GM04504 (cell line): ENCODE measurements at places on chromosomes 6 and 20.

GRCh38 chr6:81172056-81172740 lies 580.3 kb downstream of the TENT5A start:
- DNase-seq: peak; percentile 37

DNA sequence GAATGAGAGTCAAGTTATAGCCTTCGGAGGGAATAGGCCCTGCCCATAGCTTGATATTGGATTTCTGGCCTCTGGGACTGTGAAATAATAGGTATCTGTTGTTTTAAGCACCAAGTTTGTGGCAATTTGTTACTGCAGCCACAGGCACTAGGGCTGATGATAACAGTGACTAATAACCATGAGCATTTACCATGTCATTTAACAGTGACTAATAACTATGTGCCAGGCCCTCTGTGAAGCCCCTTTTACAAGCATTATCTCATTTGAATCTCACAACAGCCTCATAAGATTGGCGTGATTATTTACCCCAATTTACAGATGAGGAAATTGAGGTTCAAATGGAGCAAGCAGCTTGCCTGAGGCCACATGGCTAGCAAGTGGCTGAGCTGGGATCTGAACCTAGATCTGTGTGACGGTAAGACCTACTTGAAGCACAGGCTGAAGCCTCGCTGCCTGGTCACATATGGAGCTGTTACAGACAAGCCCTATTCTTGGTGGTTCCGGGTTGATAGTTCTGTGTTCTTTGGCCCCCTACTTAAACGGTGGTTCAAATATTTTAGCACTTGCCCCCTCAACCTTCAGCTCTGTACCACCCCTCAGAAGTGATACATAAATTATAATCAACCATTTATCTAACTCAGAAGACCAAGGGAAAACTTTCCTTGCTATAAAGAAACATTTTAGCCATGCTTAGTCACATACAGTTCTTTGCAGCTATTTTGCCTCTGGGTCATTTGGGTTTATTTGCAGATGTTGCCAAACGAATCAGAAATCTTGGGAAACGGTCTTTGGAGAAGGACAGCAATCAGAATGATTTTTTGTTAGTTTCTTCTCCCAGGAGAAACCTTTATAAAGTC lies 98.3 kb downstream of the ELOVL5 start:
- no peak for DNase-seq

GRCh38 chr6:101722991-101723579 lies 329.6 kb downstream of the GRIK2 start:
- peak; percentile 80 for DNase-seq

DNA sequence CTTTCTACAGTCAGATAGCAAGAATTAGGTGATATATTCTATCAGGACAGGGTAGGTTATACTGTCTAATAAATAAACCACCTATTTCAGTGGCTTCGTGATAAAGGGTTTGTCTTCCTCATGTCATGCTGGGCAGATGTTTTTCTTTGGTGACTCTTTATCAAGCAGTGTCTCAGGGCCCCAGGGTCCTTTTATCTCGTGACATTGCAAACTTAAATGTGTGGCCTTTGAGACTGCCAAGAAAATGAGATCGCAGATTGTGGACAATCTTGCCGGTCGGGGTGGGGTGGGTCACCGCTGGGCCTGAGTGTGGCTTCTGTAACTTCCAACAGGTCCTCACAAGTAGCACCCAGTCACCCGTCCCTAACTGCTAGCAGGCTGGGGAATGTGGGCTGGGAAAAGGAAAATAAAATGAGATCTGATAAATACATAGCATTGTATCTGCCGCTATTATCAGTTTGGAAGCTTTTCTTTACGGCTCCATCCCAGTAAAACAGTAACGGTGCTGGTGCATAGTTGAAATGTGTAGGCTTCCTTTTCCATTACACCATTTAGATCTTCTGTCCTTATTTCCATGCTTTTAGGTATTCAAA lies 50.5 kb upstream of the BMP6 start:
- no peak for DNase-seq

GRCh38 chr6:14743474-14744211 lies 502.2 kb upstream of the JARID2 start:
- peak; percentile 96 for DNase-seq

DNA sequence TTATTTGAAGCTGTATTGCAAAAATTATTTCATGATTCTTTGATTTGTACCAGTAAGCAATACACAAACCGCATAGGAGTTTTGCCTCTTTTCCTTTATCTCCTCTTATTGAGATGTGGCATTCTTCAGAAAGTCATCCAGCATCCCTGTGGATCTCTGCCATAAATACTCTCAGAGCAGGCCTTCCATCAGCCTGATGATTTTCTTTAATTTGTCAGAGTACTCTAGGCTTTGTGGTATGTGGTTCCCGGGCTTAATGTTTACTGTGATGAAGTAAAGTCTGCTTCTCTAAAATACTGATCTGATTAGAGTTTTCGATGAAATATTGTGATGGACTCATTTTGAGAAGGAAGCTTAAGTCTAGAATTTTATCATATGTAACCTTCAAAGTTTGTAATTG lies 31.1 kb upstream of the SLC35D3 start:
- no peak for DNase-seq

DNA sequence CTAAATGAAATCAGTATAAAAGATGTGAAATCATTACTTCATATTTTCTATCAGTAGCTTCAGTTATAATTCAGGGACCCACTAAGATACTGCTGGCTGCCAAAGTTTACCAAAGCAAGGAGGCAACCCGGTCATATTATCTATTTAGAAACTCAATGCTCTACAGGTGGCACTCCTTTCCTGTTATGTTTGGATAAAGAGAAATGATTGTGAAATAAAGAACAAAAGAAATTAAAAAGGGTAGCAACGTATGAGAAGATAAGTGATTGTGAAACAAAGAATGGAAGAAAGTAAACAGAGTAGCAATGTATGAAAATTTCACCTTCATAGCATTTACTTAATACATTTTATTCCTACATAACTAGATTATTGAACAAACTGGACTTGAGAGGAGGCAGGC lies 45.2 kb downstream of the RSPH3 start:
- DNase-seq: no peak

DNA sequence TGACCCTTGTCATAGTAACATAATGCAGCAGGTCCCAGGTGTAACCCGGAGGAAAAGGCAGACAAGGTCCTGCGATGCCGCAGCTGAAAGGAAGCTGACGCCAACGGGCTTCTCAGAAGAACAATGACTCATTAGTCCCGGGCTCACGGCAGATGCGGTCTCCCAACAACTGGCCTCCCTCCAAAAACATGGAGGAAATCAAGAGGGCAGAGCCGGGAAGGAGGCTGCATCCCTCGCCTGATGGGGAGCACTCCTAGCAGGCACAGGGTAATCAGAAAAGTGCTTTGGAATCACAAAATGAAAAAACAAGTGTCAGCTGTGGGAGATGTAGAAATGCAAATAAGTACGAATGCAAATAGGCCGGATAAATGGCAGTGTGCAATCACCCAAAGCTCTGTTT lies 165.2 kb upstream of the AGPAT4 start:
- peak; percentile 87 for DNase-seq

GRCh38 chr20:16942756-16943155 lies 194.6 kb downstream of the OTOR start:
- DNase-seq: no peak

GRCh38 chr20:20734475-20734948 lies 22.1 kb upstream of the RALGAPA2 start:
- DNase-seq: no peak

GRCh38 chr6:16974704-16975359 lies 127.0 kb upstream of the STMND1 start:
- DNase-seq: no peak

DNA sequence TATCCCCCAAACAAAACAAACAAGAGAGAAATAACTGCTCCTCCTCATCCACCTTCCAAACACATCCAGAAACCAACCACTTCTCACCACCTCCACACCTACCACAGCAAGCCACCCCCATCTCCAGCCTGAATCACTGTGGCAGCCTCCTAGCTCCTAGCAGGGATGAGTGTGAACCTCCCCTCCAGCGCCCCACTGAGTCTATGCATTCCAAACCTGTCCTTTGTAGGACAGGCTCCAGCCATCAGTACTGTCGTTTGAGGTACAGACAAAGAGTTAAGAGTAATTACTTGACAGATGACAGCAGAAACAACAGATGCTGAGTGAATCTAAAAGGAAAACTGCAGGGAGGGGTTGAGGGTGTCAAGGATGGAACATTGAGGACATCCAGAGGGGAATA lies 2.4 kb downstream of the METTL24 start:
- DNase-seq: no peak

DNA sequence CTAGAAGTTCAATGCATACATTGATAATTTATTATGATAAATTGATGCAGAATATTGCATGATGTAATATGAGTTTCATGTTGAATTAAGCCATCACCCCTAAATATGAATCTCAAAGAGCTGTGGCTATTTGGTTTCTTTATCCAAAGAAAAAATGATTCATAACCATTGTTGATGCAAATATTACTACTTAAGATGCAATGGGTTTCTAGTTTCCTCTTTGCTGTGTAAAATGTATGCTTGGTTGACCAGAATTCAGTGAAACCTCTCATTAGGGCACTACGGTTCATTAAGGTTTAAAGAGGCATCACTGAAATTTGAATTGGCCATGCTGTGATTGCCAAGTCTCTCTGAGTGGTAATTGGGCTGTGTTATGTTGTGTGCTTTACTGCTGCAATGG lies 492.5 kb upstream of the FLRT3 start:
- DNase-seq: no peak

DNA sequence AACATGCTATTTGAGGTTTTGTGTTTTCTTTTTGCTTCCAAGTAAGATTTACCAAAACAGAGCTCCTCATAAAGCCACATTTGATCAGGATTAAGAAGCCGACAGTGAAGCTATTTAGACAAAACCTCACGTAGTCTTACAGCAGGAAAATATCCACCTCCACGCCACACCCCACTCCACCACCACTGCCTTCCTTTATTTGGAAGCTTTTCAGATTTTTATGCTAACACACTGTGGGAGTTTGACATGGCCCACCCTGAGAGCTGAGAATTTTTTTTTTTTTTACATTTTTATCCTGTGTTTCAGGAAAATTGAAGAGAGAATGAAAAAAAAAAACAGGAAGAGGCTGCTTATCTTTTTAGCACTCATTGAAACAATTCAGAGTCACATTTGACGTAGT lies 104.8 kb upstream of the MC3R start:
- DNase-seq: no peak

GRCh38 chr6:129684323-129684884 lies 25.6 kb downstream of the ARHGAP18 start:
- no peak for DNase-seq

GRCh38 chr6:71205336-71205956 lies 83.2 kb upstream of the OGFRL1 start:
- peak; percentile 34 for DNase-seq

DNA sequence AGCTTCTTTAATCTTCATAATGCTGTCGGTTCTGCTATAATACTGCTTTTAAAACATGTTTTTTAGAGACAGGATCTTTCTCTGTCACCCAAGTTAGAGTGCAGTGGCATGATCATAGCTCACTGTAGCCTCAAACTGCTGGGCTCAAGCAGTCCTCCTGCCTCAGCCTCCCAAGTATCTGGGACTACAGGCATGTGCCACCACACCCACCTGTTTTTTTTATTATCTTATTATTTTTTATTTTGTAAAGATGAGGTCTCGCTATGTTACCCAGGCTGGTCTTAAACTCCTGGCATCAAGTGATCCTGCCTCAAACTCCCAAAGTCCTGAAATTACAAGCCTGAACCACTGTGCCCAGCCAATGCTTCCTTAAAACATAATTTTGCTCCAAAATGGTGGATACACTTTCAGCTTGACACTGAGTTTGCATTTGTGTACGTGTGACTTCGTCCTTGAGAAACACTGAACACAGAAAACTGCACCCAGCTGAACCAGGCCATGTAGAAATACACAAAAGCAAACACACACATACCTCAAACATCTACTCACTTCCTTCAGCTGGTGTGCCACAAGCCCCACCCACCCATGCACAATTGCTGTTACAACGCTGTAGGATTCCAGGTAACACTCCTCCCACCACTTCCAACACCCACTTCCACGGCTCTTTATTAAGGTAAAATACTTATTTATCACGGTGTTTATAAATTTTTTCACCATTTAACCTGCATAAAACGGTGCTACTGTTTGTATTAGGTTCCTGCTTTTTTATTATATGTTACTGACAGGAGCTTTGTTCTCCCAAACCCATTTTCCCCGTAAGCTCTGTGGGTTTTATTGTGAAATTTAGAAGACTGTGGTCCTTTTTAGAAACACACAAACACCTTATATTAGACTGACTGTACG lies 109.1 kb downstream of the TSHZ2 start:
- DNase-seq: no peak

GRCh38 chr6:134850721-134851305 lies 99.1 kb downstream of the ALDH8A1 start:
- no peak for DNase-seq

DNA sequence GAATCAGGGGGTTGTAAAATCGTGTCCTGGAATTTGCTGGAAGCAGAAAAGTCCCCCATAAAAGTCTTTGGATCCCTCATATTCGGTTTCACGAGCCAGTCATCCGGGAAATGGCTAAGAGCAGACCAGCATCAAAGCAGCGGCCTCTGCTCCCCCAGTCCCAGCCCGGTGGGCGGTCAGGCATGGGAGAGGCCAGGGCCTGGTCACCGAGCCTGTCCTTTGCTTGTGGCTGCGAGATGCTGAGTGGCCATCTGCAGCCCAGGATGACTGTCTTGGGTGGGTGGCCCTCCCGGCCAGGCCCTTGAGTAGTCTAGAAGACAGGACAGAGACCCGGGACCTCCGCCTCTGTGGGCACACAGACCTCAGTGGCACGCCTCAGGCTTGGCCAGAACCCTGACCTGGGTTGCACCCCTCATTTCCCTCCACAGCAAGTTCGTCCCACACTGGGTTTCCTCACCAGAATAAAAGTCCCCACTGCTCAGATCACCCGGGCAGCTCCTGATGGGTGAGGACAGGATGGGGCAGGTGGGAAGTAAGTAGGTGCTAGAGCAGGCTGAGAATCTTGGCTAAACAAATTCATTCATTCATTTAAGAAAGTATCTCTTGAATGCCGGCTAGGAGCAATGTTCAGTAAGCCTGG lies 172.1 kb downstream of the BMP7 start:
- no peak for DNase-seq

- DNase-seq: peak; percentile 10
These were observed 30.9 kb downstream of the ANGPT4 start for GRCh38 chr20:884983-885952.

DNA sequence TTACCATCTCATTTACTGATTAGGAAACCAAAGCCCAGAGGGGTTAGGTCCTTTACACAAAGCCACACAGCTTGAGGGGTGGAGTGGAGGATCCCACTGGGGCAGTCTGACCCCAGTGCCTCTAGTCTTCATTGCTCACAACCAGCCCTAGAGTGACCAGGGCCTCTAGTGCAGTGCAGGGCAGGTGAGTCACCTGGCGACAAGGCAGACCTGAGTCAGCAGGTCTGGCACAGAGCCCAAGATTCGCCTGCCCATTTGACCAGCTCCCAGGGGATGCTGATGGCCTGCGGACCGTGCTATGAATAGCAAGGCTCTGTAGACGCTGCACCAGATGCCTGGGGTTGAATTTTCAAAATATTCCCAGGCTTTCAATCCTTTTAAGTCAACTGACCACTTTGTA lies 29.9 kb downstream of the CDH26 start:
- no peak for DNase-seq
